ENCODE measurements at places on chromosomes 11 and 22. TPM values are rescaled to one million over a fixed set of nuclear protein-coding genes. Genes with fewer than 3 reads are reported as not detected.

DNA sequence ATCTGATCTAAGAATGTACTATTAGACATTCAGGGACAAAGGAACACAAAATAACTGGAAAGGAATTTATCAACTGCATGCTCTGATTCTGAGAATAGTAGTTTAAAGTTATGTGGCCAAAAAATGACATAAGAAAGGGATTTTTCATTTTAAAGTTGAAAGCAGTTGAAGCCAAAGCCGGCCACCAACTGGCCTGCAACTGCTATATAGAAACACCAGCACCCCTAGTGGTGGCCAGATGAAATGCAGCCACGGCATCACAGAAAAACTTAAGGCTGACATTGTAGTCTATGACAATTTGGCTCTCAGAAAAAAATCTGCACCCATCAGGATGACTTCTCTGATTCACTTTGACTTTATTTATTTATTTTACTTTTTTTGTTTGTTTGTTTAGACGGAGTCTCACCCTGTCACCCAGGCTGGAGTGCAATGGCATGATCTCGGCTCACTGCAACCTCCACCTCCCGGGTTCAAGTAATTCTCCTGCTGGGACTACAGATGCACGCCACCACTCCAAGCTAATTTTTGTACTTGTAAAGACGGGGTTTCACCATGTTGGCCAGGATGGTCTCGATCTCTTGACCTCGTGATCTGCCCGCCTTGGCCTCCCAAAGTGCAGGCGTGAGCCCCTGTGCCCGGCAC lies 59.2 kb downstream of the SLC35F2 start:
- DNase-seq: peak; percentile 52

GRCh38 chr11:18191376-18191775 lies 18.7 kb downstream of the MRGPRX4 start:
- DNase-seq: no peak

The SLC35C1 gene
- 5.7 TPM for total RNA-seq

The MAPK11 gene
- total RNA-seq: 7.8 TPM

The SEPTIN5 gene
- total RNA-seq: 141 TPM

The DEPDC7 gene
- total RNA-seq: 0.55 TPM

- DNase-seq: no peak
Measured at GRCh38 chr11:68050371-68050841, 11.6 kb downstream of the TCIRG1 start.

DNA sequence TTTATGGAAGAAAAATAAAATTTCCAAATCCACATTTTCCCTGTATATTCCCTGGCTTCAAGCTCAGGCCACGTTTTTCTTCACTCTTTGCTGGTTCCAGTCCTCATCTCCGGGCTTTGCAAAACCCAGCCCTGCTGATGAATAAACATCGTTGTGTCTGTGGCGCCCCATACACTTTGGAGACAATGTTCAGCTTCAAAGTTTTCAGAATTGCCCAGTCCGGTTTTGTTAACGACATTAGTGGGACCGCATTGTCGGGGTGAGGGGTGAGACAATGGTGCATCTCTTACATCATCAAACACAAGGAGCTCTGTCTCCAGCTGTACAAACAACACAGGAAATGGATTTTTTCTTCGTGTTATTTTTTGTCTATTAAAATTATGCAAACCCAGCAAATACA lies 53.4 kb upstream of the HTATIP2 start:
- no peak for DNase-seq

- DNase-seq: no peak
Measured at GRCh38 chr11:96063053-96063452, 139.1 kb upstream of the MTMR2 start.

DNA sequence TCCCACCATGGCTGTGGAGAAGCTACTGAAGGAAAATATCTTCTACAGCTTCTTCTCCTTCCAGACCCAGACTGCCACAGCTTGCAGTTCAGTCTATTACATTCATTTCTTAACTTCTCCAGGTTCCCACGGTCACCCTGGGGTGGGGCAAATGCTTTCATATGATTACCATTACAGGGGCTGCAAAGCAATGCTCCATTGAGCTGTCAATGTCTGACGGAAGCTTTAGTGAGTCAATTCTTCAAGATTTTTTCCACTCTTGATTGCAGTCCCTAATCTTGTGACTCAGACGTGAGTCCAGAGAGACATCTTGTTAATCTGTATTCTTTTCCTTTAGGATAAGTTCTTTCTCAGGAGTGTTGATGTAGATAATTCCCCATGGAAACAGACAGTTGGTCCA lies 233.4 kb upstream of the DDI1 start:
- no peak for DNase-seq
